Activated naive CD8-positive, alpha-beta T cell treated with anti-CD3 and anti-CD28 coated beads, Interleukin-2, amount 50 U/mL, for 24 hours (primary cell): ENCODE measurements at places on chromosomes 1 and 21.

GRCh38 chr1:202938287-202938925 lies 11.4 kb upstream of the KLHL12 start:
- no peak for DNase-seq
- H3K36me3 ChIP-seq: peaks cover 22% of the 10 kb centered on the region
- peaks cover under 1% of the 10 kb centered on the region for H3K27me3 ChIP-seq
- no peak overlapping the region for H3K27ac ChIP-seq
- no peaks in the 10 kb centered on the region for H3K4me1 ChIP-seq
- H3K4me3 ChIP-seq: no peak overlapping the region

DNA sequence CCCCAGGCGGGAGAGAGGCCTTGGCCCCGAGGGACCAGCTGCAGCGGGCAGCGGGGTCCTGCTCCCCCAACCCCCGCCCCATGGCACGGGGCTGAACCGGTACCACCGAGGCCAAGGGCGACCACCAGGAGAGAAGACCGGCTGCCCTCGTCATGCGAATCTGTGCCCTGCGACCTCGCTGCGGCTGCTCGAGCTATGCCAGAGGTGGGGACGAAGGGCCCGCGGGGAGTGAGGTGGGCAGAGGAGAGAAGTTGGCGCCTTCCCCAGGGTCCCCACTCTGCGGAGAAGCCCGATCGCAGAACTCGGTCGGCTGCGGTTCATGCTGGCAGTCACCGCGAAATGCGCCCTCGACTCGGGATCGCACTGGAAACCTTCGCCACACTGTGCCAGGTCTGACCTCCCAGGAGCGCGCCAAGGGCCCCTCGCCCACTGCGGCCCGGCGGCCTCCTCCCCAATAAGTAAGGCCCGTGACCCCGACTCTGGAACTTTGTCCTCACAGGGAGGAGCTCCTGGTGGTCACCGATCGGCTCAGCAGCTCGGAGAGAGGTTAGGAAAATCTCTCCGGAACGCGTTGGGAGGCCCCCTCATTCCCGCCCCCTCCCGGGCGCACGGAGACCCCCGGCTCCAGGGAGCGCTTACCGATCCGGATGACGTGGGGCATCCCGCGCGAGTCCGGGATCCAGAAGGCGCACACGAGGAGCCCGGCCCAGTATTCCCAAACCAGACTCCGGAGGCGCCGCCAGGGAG lies 787 bp downstream of the GRIK3 start:
- peaks cover 10% of the 10 kb centered on the region for H3K4me1 ChIP-seq
- H3K4me3 ChIP-seq: no peak overlapping the region
- no peaks in the 10 kb centered on the region for H3K36me3 ChIP-seq
- H3K27me3 ChIP-seq: peaks cover 60% of the 10 kb centered on the region
- no peak for DNase-seq

DNA sequence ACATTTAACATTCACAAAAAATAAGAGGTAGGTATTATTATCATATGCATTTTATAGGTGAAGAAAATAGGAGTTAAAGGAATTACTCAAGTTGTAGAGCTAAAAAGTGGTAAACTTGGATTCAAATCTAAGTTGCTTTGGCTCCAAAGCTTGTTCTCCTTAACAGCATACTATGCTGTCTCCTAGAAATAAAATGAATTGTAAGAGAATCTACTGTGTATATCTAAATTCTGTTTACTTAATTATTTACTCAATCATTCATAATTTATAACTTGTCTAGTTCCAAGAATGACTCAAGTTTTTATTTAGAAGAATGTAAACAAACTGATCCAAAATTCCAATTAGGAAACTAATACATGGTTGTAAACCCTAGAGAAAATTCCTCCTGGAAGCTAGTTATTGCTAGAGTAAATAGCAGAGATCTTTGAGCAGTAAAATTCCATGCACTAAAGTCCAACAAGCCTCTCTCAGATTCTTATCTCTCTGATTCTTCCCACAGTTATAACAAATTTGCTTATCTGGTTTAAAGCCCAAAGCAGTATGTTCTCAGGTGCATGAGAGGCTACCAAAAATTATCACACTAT lies 132.5 kb upstream of the DPT start:
- H3K27me3 ChIP-seq: no peaks in the 10 kb centered on the region
- no peak for DNase-seq
- H3K4me3 ChIP-seq: no peak overlapping the region

- H3K4me3 ChIP-seq: peak overlapping the region; percentile 58
- H3K27me3 ChIP-seq: no peaks in the 10 kb centered on the region
- no peak for DNase-seq
- peak overlapping the region; percentile 67 for H3K27ac ChIP-seq
- H3K4me1 ChIP-seq: peaks cover 71% of the 10 kb centered on the region
- H3K36me3 ChIP-seq: peaks cover 77% of the 10 kb centered on the region
Observed at GRCh38 chr1:92480200-92480812, 6.4 kb downstream of the GFI1 start.

- H3K36me3 ChIP-seq: no peaks in the 10 kb centered on the region
- peaks cover 36% of the 10 kb centered on the region for H3K4me1 ChIP-seq
- peak; percentile 56 for DNase-seq
- no peak overlapping the region for H3K27ac ChIP-seq
Observed at GRCh38 chr1:156444407-156445001, 56.1 kb downstream of the MEF2D start.

- no peak overlapping the region for H3K4me3 ChIP-seq
- H3K27me3 ChIP-seq: no peaks in the 10 kb centered on the region
- peaks cover 2% of the 10 kb centered on the region for H3K36me3 ChIP-seq
Observed at GRCh38 chr1:35935442-35936388, 4.8 kb downstream of the AGO3 start.

GRCh38 chr1:206693029-206693428 lies 8.3 kb downstream of the MAPKAPK2 start:
- no peak for DNase-seq
- H3K4me1 ChIP-seq: peaks cover 78% of the 10 kb centered on the region
- no peaks in the 10 kb centered on the region for H3K27me3 ChIP-seq
- H3K36me3 ChIP-seq: peaks cover 29% of the 10 kb centered on the region
- peak overlapping the region; percentile 13 for H3K4me3 ChIP-seq
- H3K27ac ChIP-seq: peak overlapping the region; percentile 69

- no peaks in the 10 kb centered on the region for H3K27me3 ChIP-seq
- H3K4me1 ChIP-seq: peaks cover 31% of the 10 kb centered on the region
- no peak overlapping the region for H3K4me3 ChIP-seq
- H3K36me3 ChIP-seq: no peaks in the 10 kb centered on the region
- no peak overlapping the region for H3K27ac ChIP-seq
Observed at GRCh38 chr1:206015071-206015470, 8.6 kb downstream of the CTSE start.

GRCh38 chr1:186845576-186846210 lies 16.9 kb downstream of the PLA2G4A start:
- no peaks in the 10 kb centered on the region for H3K27me3 ChIP-seq
- DNase-seq: no peak
- H3K4me3 ChIP-seq: no peak overlapping the region
- H3K4me1 ChIP-seq: no peaks in the 10 kb centered on the region
- H3K27ac ChIP-seq: no peak overlapping the region

DNA sequence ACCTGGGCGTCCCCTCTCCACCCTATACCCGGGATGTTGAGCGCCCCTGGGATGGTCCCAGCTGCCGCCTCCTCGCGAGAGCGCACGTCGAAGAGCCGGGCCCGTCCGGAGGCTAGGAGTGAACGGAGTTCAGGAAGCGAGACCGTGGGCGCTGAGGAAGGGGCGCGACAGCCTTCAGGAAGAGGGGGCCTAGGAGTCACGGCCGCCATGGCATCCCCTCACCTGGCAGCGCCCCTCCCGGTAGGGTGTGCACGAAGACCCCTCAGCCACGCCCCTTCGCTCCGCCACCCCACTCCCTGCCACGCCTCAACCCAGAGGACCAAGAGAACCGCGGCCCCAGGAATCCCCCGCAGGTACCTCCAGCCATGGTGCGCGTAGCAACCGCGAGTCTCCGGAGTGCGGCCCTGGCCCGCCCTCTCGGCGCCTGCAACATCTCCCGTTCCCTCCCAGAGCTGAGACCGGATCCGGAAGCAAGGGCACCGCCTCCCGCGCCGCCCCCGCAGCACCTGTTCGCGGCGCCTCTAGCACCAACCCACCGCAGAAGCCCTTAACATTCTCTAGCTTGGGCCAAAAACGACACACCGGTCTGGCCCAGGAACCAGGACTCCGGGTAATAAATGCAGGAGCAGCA lies at the start of gene TSTD1:
TSTD1 (minus strand) TSS at position 442 of the 631 bp plus-strand sequence; CDS start at position 367, 75 bp downstream.
- H3K4me1 ChIP-seq: peaks cover 61% of the 10 kb centered on the region
- peak within 1 kb of the TSS; percentile 88 for H3K4me3 ChIP-seq
- H3K36me3 ChIP-seq: peaks cover 45% of the 10 kb centered on the region

GRCh38 chr1:41719590-41719989 lies 199.1 kb downstream of the HIVEP3 start:
- no peaks in the 10 kb centered on the region for H3K36me3 ChIP-seq
- H3K27me3 ChIP-seq: no peaks in the 10 kb centered on the region
- DNase-seq: no peak
- H3K4me3 ChIP-seq: no peak overlapping the region
- H3K4me1 ChIP-seq: peaks cover 29% of the 10 kb centered on the region

DNA sequence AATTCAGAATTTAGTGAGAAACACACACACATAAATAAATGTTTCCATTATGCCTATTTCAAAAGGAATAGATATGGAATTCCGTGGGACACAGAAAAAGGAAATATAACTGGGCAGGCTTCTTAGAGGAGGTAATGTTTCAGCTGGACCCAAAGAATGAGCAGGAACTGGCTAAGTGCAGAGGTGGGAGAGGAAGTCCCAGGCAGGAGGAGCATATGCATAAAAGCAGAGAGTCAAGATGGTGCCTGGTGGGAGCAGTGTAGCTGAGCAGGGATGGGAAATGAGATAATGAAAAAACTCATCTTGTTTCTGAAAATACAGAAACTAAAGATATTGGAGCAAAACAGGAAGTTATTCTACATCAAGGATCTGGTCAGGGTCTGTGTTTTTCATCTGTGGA lies 115.2 kb upstream of the MAGI3 start:
- no peaks in the 10 kb centered on the region for H3K4me1 ChIP-seq
- no peak overlapping the region for H3K27ac ChIP-seq
- no peak overlapping the region for H3K4me3 ChIP-seq
- DNase-seq: no peak
- H3K36me3 ChIP-seq: no peaks in the 10 kb centered on the region
- H3K27me3 ChIP-seq: peaks cover 7% of the 10 kb centered on the region

DNA sequence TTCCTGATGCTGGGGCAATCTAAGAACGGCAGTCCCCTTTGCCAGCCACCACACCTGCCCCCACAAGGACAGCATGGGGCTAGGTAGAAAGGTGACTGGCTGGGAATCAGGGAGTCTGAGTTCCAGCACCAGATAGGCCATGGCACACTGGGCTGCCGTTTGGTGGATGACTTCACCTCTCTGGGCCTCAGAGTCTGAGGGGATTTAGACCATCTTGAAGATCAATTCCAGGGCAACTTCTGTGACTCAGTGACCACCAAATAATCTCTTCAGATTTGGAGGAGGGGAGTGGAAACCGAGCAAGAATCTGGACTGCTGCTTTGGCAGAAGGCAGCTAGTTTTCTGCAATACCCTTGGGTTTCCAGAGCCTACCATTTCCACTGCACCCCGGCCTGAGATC lies 92.1 kb upstream of the EDN2 start:
- no peak overlapping the region for H3K4me3 ChIP-seq
- DNase-seq: peak; percentile 20
- peaks cover 69% of the 10 kb centered on the region for H3K4me1 ChIP-seq
- no peaks in the 10 kb centered on the region for H3K27me3 ChIP-seq

GRCh38 chr1:240254778-240255291 lies 163.2 kb downstream of the FMN2 start:
- peaks cover 1% of the 10 kb centered on the region for H3K36me3 ChIP-seq
- H3K27me3 ChIP-seq: no peaks in the 10 kb centered on the region
- DNase-seq: no peak
- H3K4me3 ChIP-seq: no peak overlapping the region
- no peaks in the 10 kb centered on the region for H3K4me1 ChIP-seq

- no peaks in the 10 kb centered on the region for H3K27me3 ChIP-seq
- H3K36me3 ChIP-seq: no peaks in the 10 kb centered on the region
- no peak for DNase-seq
- H3K4me1 ChIP-seq: no peaks in the 10 kb centered on the region
- no peak overlapping the region for H3K4me3 ChIP-seq
Observed at GRCh38 chr1:115456441-115456961, 118.5 kb upstream of the NGF start.

GRCh38 chr1:61597601-61598000 lies 127.3 kb downstream of the TM2D1 start:
- no peak overlapping the region for H3K27ac ChIP-seq
- no peaks in the 10 kb centered on the region for H3K4me1 ChIP-seq
- H3K27me3 ChIP-seq: peaks cover 10% of the 10 kb centered on the region
- H3K36me3 ChIP-seq: no peaks in the 10 kb centered on the region
- no peak for DNase-seq

- no peaks in the 10 kb centered on the region for H3K36me3 ChIP-seq
- peaks cover 13% of the 10 kb centered on the region for H3K4me1 ChIP-seq
- no peak for DNase-seq
- H3K27ac ChIP-seq: no peak overlapping the region
Observed at GRCh38 chr1:226424221-226425003, 16.5 kb upstream of the PARP1 start.

- no peaks in the 10 kb centered on the region for H3K4me1 ChIP-seq
- no peak for DNase-seq
- peaks cover 34% of the 10 kb centered on the region for H3K27me3 ChIP-seq
- no peak overlapping the region for H3K27ac ChIP-seq
- H3K4me3 ChIP-seq: no peak overlapping the region
- H3K36me3 ChIP-seq: no peaks in the 10 kb centered on the region
Observed at GRCh38 chr1:228031276-228031995, 24.6 kb downstream of the WNT3A start.

DNA sequence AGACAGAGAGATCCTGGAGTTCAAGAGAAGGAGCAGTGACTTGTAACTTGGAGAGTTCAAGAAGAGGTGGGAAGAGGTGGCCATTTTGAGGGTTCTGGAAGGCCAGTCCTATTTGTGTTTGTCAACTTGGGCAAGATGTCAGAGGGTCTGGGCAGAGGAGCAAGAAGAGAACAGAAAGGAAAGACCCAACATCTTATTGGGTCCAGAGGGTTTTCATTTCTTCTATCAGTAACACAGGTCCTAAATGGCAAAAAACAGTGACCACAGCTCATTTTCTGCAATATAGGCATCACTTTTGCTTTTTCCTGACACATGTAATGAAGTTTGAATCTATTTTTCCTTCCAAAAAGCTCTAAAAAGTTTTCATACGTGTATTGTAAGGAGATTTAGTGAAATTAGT lies 38.3 kb upstream of the MAP10 start:
- no peak overlapping the region for H3K27ac ChIP-seq
- no peaks in the 10 kb centered on the region for H3K36me3 ChIP-seq
- DNase-seq: no peak
- no peaks in the 10 kb centered on the region for H3K27me3 ChIP-seq
- no peak overlapping the region for H3K4me3 ChIP-seq

GRCh38 chr1:40820911-40821693 lies 37.5 kb downstream of the KCNQ4 start:
- no peaks in the 10 kb centered on the region for H3K36me3 ChIP-seq
- peaks cover 3% of the 10 kb centered on the region for H3K27me3 ChIP-seq
- no peak for DNase-seq
- H3K4me1 ChIP-seq: peaks cover 24% of the 10 kb centered on the region
- no peak overlapping the region for H3K4me3 ChIP-seq
- H3K27ac ChIP-seq: no peak overlapping the region

DNA sequence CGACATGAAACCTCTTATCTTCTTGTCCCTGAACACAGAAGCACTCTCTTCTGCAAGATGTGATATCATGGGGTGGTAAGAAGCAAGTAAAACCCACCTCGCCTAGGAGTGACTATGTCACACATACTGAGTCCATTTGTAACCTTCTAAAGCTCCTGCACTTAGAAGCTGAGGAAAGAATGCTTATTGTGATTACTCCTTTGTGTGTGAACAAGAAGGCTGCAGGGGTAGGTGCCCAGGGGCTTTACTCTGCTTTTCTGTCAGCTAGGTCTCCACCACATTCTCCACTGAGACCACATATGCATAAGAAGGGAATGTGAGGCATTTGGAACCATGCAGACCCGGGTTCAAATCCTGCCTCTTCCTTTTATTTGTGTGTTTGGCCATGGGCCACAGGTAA lies 144.3 kb downstream of the DMRTA2 start:
- H3K27me3 ChIP-seq: peaks cover 15% of the 10 kb centered on the region
- no peak for DNase-seq
- no peaks in the 10 kb centered on the region for H3K36me3 ChIP-seq
- H3K4me3 ChIP-seq: no peak overlapping the region
- no peaks in the 10 kb centered on the region for H3K4me1 ChIP-seq
